NCI-H1436 treated with DMSO at 0.1 percent for 48 hours (cell line): ENCODE measurements at places on chromosomes 1 and 21.

GRCh38 chr1:204199579-204199978 is 3.3 kb upstream of the KISS1 start:
- DNase-seq: no peak

GRCh38 chr1:203288400-203288799 is 16.9 kb upstream of the BTG2 start:
- no peak for DNase-seq

- no peak for DNase-seq
Measured at GRCh38 chr1:247578946-247579460, 9.2 kb upstream of the OR2G2 start.

- no peak for DNase-seq
Measured at GRCh38 chr1:87185077-87185476, 143.6 kb upstream of the LMO4 start.

- no peak for DNase-seq
Measured at GRCh38 chr1:116425987-116426386, 52.9 kb downstream of the ATP1A1 start.

GRCh38 chr1:37478890-37479254 is 4.5 kb downstream of the ZC3H12A start:
- DNase-seq: no peak

DNA sequence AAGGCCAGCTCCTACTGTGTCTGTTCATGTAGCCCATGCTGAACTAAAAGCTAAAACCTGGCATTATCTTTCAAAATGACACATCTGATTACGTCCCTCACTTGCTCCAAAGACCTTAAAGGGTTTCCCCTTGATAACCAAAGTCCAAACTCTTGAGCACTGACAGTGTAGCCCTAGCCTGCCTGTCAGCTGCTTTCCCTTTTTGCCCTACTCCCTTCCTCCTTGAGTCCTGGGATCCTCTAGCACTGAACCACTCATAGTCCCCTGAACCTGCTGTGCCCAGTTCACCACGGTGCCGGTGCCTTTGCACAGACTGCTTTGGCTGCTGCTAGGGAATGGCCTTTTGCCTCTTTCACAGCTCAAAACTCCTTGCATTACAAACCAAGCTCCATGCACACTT is 67.5 kb downstream of the PLXNA2 start:
- DNase-seq: no peak

DNA sequence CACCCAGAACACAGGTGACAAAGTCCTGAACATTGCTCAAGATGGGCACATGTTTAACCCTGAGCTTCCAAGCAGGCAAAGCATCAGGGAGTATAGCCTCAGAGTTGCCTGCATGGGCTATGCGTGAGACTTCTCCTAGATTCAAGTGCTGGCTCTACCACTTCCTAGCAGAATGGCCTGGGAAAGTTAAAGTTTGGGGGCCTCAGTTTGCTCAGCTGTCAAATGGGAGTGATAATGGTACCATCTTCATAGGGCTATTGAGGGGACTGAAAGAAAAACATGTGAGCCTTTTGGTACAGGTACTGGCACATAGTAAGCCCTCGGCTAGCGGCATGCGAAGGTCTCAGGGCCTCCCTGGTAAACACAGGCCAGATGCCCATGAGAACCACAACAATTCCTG is 28.0 kb upstream of the SMIM12 start:
- no peak for DNase-seq

- DNase-seq: no peak
Measured at GRCh38 chr1:48858200-48858920, 81.7 kb upstream of the BEND5 start.

GRCh38 chr1:158071138-158071537 is 77.7 kb downstream of the KIRREL1 start:
- no peak for DNase-seq

- DNase-seq: no peak
Measured at GRCh38 chr21:39186676-39187075, 3.4 kb upstream of the PSMG1 start.

- DNase-seq: no peak
Measured at GRCh38 chr1:63789856-63790605, 16.2 kb downstream of the ROR1 start.

DNA sequence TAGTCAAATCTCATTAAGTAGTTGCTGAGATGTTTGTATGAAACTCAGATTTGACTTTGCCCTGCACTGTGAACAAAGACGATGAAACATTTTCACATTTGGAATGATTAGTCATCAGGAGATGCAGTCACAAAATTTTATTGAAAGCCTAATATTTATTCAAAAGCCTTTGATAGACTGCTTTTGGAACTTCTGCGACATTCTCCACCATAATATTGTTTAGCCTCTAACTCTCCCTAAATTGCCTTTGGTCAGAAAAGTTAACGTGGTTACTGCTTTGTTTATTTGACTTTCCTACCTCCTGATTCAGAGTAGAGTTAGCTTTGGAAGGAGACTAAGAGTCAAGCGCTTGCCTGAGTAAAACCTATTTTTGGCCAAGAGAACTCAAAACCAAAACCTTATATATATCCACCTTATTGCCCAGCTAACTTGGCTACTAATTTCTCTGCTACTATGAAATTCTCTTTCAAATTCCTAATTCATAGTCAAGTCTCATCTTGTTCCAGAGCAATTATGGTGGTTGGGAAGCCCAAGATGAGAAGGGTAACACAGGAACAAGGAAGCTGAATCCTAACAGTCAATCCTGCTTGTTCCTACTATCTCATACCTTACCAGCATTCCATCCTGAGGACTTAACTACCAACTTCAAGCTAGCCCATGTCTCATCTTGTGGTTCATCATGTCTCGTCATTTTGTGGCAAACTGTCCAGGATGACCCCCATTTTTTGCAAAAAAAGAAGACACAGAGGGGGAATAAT is 429.6 kb downstream of the USP25 start:
- no peak for DNase-seq

- DNase-seq: no peak
Measured at GRCh38 chr1:118340928-118341910, 156.2 kb upstream of the SPAG17 start.

- no peak for DNase-seq
Measured at GRCh38 chr1:205179842-205180241, 31.7 kb downstream of the DSTYK start.

GRCh38 chr21:46435786-46436227 is 22.9 kb upstream of the DIP2A start:
- no peak for DNase-seq

DNA sequence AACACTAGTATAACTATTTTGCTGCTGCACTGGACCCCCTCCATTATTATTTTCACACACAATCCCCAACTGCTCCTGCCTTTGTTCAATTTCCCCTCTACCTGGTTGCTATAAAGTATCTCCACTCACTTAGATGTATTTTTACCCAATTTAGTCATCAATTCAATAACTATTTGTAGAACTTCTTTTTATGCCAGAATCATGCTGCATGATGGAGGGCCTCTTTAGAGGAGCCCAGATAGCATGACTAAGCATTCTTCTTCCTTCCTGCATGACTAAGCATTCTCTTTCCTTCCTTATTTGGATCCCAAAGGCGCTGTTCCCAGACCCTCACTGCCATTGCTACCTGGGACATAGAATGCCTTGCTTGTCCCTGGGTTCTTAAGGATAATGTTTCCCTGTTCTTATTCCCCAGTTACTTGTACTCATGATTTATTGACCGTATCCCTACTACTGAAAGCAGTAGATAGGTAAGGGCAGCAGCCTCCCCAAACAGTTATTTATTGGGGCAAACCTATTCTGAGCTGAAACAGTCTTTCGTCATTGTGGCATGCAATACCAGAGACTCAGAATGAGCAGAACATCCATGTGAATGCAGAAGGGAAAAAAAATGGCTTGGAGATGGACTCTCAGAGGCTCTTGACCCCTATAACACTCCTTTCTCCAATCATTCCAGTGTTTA is 89.3 kb upstream of the AKT3 start:
- no peak for DNase-seq

DNA sequence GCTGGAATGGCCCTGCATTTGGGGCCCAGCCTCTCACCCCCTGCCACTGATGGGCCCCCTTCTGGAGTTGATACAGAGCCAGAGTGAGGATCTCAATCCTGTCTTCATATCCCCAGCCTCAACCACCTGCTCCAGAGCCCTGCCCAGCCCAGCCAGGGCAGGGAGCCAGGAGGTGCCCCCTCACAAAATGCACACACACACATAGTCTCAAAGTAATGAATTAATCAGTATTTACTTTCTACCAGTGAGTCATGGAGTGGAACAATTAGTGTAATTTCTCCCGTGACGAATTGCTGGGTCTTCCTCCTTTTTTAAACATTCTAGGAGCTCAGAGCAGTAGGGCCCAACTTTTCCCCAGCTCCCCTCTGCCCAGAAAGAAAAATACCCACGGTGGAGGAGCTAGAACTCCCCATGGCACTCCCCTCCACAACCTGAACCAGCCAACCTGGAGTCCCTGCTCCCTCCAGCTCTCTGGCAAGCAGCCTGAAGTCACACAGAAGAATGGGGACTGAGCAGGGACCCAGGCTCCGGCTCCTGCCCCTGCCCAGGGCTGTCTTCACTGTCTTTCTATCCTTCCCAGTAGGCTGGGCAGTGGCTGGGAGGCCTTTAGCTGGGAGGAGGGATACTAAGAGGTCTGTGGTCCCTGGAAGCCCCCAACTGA is 29.3 kb downstream of the SDC3 start:
- DNase-seq: no peak
